Osteocyte (in vitro differentiated cells): ENCODE measurements at places on chromosomes 7 and 10.

DNA sequence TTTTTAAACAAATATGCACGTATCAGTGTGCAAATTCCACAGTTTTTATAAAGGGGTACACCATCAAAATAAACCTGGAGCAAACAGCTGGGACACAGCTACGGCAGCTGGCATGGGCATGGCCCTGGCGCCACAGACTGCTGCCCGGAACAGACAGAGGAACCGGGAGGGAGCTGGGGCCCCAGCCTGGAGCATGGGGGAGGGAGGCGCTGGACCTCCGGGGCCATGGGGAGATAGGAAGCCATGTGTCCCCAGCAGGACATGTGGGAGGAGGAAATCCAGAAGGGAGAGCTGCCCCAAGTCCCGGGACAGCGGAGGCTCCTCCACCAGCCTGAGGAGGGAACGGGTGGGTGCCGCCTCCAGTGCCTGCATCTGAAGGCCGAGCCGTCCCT is 180.1 kb downstream of the MAD1L1 start:
- DNase-seq = no peak
- H3K4me1 ChIP-seq = peaks cover 15% of the 10 kb centered on the region
- no peak overlapping the region for H3K27ac ChIP-seq
- H3K4me3 ChIP-seq = no peak overlapping the region
- no peaks in the 10 kb centered on the region for H3K27me3 ChIP-seq

DNA sequence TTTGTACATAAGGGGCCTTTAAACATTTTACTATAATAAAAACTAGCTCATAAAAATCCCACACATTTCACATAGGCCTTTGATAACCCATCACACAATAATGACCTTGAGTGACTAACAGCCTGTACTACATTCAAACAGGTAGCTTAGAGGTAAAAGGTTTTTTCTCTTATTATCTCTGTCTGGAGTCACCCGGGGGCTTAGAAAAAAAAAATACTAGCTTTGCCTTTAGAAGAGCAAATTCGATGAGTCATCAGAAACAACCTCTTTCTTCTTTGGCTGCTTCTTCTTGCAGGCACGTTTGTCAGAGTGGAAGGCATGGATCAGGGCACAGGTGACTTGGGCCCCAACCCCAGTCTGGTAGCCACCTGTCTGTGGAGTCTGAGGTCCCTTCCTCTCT is 43.4 kb upstream of the ADO start:
- H3K27me3 ChIP-seq = peaks cover under 1% of the 10 kb centered on the region
- H3K4me1 ChIP-seq = no peaks in the 10 kb centered on the region
- no peak overlapping the region for H3K27ac ChIP-seq

- peak overlapping the region; percentile 87 for H3K4me3 ChIP-seq
- DNase-seq = no peak
- H3K36me3 ChIP-seq = peaks cover 13% of the 10 kb centered on the region
- peak overlapping the region; percentile 62 for H3K27ac ChIP-seq
Measured at GRCh38 chr10:1050554-1050953, 1.6 kb upstream of the IDI1 start.

DNA sequence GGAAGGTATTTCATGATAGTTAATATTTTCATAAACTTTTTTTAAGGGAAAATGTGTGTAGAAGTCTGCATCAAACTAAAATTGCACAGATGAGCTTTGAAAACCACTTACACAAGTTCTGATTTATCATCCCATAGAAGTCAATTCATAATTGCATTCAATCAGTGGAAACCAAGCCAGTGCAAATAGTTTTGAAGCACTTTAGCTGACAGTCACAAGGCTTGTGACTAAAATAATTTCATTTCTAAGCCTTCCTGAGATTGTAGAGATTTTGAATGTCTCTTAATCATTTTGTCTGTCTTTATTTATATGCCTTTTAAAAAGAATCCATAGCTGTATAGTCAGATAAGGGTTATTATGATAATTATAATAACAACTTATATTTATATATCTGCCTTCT is 41.4 kb downstream of the EXOC4 start:
- no peak for DNase-seq
- no peak overlapping the region for H3K27ac ChIP-seq
- H3K36me3 ChIP-seq = peaks cover 30% of the 10 kb centered on the region
- H3K27me3 ChIP-seq = no peaks in the 10 kb centered on the region

GRCh38 chr10:110241407-110241806 is 34.0 kb downstream of the MXI1 start:
- no peak overlapping the region for H3K4me3 ChIP-seq
- no peak overlapping the region for H3K27ac ChIP-seq
- peaks cover 30% of the 10 kb centered on the region for H3K36me3 ChIP-seq
- H3K4me1 ChIP-seq = no peaks in the 10 kb centered on the region
- H3K27me3 ChIP-seq = no peaks in the 10 kb centered on the region

DNA sequence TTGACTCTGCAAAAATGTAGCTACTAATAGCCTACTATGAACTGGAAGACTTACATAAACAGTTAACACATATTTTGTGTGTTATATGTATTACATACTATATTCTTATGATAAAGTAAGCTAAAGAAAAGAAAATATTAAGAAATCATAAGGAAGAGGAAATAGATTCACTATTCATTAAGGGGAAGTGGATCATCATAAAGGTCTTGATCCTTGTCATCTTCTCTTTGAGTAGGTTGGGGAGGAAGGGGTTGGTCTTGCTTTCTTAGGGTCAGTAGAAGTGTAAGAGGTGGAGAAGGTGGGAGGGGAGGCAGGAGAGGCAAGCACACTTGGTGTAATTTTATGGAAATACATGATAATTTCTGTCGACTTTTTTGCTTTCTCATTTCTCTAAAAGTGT is 81.3 kb downstream of the NAMPT start:
- H3K36me3 ChIP-seq = peaks cover 2% of the 10 kb centered on the region
- H3K4me1 ChIP-seq = peaks cover 11% of the 10 kb centered on the region
- peaks cover 8% of the 10 kb centered on the region for H3K27me3 ChIP-seq
- no peak overlapping the region for H3K4me3 ChIP-seq
- H3K27ac ChIP-seq = no peak overlapping the region
- DNase-seq = no peak

DNA sequence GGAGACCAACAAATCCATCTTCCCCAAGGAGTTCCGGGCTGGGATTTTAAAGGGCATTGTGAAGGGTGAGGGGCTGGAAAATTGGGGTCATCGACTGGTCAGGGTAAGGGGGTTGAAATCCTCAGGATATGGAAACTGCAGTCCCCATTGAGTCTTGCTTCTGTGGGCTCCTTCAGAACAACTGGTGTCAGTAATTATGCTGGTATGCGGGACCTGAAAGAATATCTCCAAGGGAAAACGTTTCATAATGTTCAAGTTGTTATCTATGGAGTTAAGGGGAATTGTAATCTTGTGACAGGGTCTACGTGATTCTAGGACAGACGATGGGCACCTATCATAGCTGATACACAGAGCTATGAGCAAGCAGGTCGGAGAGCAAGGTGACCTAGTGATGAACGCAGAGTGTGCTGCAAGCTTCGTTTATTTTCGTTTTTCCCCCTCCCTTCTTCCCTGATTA is 494 bp upstream of the RHBDD2 start:
- peak overlapping the region; percentile 90 for H3K4me3 ChIP-seq
- DNase-seq = no peak
- H3K27ac ChIP-seq = peak overlapping the region; percentile 80
- H3K36me3 ChIP-seq = peaks cover 15% of the 10 kb centered on the region

GRCh38 chr7:657565-658119 is 68.9 kb upstream of the DNAAF5 start:
- no peak for DNase-seq
- no peak overlapping the region for H3K27ac ChIP-seq
- H3K4me1 ChIP-seq = no peaks in the 10 kb centered on the region
- H3K27me3 ChIP-seq = no peaks in the 10 kb centered on the region
- H3K36me3 ChIP-seq = no peaks in the 10 kb centered on the region

GRCh38 chr10:71285180-71285545 is 33.9 kb upstream of the SLC29A3 start:
- no peaks in the 10 kb centered on the region for H3K27me3 ChIP-seq
- no peak overlapping the region for H3K4me3 ChIP-seq
- DNase-seq = no peak
- H3K4me1 ChIP-seq = peaks cover 5% of the 10 kb centered on the region

- H3K4me1 ChIP-seq = no peaks in the 10 kb centered on the region
- H3K36me3 ChIP-seq = peaks cover 46% of the 10 kb centered on the region
- H3K4me3 ChIP-seq = no peak overlapping the region
- no peak for DNase-seq
- H3K27ac ChIP-seq = no peak overlapping the region
Measured at GRCh38 chr7:106247841-106248240, 36.9 kb downstream of the NAMPT start.

GRCh38 chr7:158409120-158409519 is 178.5 kb downstream of the PTPRN2 start:
- no peak overlapping the region for H3K4me3 ChIP-seq
- no peak overlapping the region for H3K27ac ChIP-seq
- peaks cover 2% of the 10 kb centered on the region for H3K36me3 ChIP-seq

DNA sequence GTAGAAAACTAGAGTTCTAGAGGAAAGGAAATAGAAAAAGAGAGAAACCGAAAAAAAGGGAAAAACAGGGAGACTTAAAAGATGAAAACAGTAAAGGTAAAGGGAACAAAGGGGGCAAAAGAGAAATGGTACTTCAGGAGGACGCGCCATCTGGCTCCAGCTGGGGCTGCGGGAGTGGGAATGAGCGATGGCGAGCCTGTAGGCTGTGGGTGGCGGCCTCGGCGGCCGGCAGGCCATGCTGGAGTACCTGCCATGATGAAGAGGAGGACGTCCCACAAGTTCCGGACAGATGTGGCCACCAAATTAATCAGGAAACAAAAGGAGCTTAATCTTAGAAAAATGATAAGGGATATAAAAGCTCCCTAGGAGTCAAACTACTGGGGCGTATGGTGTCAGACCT is 21.7 kb upstream of the PHYH start:
- H3K27ac ChIP-seq = no peak overlapping the region
- H3K4me1 ChIP-seq = no peaks in the 10 kb centered on the region
- no peak for DNase-seq

GRCh38 chr10:110423650-110424049 is 74.1 kb upstream of the DUSP5 start:
- H3K27me3 ChIP-seq = no peaks in the 10 kb centered on the region
- H3K36me3 ChIP-seq = no peaks in the 10 kb centered on the region
- DNase-seq = no peak
- H3K4me3 ChIP-seq = no peak overlapping the region
- peaks cover 51% of the 10 kb centered on the region for H3K4me1 ChIP-seq

- H3K27ac ChIP-seq = no peak overlapping the region
- peak; percentile 44 for DNase-seq
- no peak overlapping the region for H3K4me3 ChIP-seq
Measured at GRCh38 chr10:131186547-131187253, 124.8 kb downstream of the TCERG1L start.

DNA sequence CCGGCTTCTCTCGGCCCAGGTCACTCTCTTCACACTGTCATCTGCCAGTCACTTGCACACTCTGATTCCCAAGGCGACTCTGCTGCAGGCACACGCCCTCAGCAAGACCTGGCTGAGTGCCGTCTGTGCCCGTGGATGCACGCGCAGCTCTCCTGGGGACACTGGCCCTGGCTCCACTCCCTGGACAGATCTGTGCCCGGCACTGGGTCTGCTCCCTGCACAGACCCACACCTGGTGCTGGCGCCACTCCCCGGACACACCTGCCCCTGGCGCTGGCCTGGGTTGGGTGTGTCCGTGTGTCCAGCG is 133.2 kb downstream of the DNAJB6 start:
- no peaks in the 10 kb centered on the region for H3K4me1 ChIP-seq
- H3K4me3 ChIP-seq = no peak overlapping the region
- no peaks in the 10 kb centered on the region for H3K36me3 ChIP-seq
- peaks cover 9% of the 10 kb centered on the region for H3K27me3 ChIP-seq

- H3K4me1 ChIP-seq = peaks cover 4% of the 10 kb centered on the region
- peaks cover 2% of the 10 kb centered on the region for H3K27me3 ChIP-seq
- no peak overlapping the region for H3K4me3 ChIP-seq
- DNase-seq = no peak
Measured at GRCh38 chr7:134029-134428, 58.3 kb upstream of the FAM20C start.

DNA sequence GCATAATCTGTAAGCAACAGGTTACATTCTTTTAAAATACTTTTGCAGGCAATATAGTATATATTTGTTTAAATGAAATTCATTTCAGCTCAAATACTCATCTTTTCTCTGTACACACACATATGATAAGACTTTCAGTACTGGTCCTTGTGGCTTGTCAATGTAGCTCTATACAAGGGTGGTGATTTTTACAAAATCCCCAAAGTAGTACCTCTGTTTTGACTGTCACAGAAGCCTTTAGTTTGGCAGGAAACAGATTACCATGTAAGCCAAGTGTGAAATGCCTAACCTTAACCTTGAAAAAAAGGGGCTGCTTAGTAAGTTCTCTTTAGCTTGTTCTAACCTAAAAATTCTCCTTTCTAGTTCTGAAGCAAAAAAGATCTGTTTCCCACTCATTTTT is 87.9 kb downstream of the KCND2 start:
- DNase-seq = no peak
- no peak overlapping the region for H3K4me3 ChIP-seq
- no peaks in the 10 kb centered on the region for H3K36me3 ChIP-seq
- H3K27ac ChIP-seq = no peak overlapping the region
- no peaks in the 10 kb centered on the region for H3K27me3 ChIP-seq
